Activated effector memory CD4-positive, alpha-beta T cell treated with anti-CD3 and anti-CD28 coated beads, Interleukin-2, amount 50 U/mL, for 16 hours (primary cell): ENCODE measurements at places on chromosomes 2 and 18.
A peak's percentile ranks its signal among the peaks of the same experiment; 100 is the strongest.

DNA sequence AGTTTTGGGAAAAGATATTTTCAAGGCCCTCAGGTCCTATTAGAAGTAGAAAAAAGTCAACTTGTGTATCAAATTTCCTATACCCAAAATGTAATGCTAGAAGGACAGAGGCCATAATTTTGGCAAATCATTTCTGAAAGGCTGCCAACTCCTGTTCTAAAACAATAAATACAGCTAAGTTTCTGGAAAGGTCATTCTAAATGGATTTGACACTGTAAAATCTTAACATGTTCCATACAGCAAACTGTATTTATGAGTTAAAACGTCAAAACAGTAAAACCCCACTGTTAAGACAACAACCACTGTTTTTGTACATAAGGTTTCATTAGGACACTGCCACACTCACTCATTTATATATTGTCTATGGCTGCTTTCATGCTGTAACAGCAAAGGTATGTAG is 9.7 kb downstream of the FAM98A start:
- DNase-seq: no peak

DNA sequence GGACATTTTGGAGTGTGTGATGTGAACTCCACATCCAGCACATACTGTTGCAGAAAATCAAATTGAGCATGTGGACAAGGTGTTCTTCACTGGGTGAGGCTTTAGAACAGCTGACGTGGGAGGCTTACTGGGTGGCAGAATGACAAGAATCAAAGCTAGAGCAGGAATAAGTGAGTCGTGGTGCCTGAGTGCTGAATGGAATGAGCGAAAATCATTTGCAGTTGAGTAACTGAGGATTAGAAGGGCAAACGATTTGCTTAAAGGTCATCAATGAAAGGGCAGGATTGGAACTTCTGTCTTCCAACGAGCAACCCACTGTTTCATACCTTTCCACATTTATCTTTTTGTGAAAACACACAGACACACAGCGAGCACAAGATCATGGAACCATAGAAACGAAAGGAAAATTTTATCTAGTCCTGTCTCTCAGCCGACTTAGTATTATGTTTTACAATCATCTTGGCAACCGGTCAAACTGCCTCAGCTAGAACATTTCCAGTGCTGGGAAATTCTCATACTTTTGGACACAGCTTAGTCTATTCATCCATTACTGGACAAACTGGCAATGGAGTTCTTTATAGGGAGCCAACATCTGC is 7.2 kb upstream of the DAW1 start:
- DNase-seq: no peak

- DNase-seq: no peak
Observed at GRCh38 chr2:99644419-99644787, 154.6 kb upstream of the REV1 start.

DNA sequence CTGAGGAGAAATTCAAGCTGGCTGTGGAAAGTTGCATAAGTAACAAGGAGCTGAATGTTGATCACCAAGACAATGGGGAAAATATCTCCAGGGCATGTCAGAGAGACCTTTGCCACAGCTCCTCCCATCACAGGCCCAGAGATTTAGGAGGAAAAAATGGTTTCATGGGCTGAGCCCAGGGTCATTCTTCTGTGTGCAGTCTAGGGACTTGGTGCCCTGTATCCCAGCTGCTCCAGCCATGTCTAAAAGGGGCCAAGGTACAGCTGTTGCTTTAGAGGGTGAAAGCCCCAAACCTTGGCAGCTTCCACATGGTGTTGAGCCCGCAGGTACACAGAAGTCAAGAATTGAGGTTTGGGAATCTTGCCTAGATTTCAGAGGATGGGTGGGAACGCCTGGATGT is 439.8 kb upstream of the HNRNPA3 start:
- DNase-seq: no peak

DNA sequence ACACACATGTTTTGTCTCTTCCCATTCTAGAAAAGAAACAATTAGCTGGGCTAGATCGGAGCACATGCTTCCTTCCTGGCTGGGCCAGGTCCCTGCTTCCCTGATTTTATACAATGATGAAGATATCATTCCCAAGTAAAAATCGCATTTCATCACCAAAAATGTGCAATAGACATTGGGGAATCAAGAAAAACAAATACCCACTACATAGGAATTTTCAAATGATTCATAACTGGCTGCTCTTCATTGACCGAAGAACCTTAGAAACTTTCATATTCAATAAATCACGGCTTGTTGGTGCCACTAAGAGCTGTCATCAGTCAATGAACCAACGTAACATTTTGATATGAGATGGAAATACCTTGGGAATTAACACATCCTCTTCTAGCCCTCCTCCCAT is 373.6 kb upstream of the TRIB2 start:
- DNase-seq: no peak

GRCh38 chr2:144323946-144324345 is 196.0 kb downstream of the ZEB2 start:
- DNase-seq: no peak

DNA sequence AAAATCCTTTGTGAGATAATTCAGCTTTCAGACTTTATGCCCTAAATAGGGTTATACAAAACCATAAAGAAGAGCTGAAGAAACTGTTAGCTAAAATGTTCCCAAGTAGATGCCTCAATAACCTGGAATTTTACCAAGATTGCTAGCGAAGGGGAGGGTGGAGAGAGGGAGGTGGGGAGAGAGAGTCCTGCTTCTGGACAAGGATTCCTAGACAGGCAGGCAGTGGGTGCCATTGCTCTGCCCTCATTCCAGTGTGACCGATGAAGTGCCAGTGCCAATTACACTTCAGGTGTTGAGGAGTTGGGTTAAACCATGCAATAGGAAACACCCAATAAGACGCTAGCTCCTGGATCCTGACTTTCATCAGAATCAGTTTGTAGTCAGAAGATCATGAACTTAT is 18.1 kb downstream of the LAPTM4A start:
- no peak for DNase-seq

- DNase-seq: no peak
Observed at GRCh38 chr2:45606796-45607195, 4.3 kb downstream of the SRBD1 start.

DNA sequence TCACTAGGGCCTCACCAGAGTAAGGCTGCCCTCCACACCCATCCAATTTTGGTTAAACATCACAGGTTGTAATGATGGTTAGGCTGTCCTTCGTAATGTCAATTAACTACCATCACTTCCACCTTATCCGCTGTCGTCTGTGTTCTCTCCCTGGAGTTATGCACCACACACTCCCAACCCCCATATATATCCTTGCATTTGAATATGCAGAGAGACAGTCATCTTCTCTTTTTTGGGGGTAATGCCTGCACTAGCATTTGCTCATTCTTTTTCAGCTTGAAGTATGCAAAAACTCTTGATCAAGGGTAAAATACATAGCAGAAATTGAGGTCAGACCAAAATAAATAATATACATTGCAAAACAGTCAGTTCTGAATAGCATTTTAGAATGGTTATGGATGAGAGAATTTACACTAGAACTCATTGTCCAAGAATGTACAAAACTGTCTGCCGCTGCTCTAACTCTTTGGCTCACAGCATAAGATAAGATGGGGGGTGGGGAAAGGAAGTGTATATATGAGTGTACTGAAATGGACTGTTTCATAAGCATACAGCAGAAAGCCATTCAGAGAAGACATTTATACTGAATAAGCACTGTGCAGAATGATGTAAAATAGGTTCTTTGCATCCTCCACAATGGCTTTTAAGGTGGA is 397.8 kb upstream of the CHST9 start:
- no peak for DNase-seq

- DNase-seq: no peak
Observed at GRCh38 chr18:79631761-79632446, 47.7 kb upstream of the CTDP1 start.

DNA sequence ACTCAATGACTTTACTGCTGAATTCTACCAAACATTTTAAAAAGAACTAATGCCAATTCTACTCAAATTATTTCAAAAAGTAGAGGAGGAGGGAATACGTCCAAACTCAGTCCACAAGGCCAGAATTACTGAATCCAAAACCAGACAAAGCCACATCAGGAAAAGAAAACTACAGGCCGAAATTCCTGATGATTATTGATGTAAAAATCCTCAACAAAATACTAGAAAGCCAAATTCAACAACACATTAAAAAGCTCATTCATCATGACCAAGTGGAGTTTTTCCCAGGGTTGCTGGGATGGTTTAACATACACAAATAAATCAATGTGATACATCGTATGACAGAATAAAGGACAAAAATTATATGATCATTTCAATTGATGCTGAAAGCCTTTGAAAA is 103.9 kb upstream of the UBE2E3 start:
- DNase-seq: no peak

DNA sequence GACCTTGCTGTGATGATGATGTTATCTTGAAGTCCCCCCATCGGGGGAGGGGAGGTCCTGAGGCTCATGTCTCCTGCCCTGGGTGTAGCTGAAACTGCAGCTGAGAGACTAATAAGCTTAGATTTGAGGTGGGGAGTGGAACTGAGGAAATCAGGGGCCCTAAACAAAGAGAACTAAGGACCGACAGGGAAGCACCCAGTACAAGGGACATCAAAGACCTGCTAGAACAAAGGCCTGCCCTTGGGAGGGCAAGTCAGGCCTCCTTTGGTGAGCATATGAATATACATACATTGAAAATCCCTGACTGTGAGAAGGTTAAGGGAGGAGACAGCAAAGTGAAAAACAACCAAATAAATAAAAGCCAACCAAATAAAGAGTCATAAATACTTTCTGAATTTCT is 1132.5 kb upstream of the CELF4 start:
- no peak for DNase-seq

- DNase-seq: no peak
Observed at GRCh38 chr2:15189216-15189615, 371.9 kb downstream of the NBAS start.

GRCh38 chr2:168054657-168055056 is 192.7 kb downstream of the STK39 start:
- DNase-seq: no peak

- no peak for DNase-seq
Observed at GRCh38 chr18:21264651-21265050, 22.6 kb downstream of the GREB1L start.

DNA sequence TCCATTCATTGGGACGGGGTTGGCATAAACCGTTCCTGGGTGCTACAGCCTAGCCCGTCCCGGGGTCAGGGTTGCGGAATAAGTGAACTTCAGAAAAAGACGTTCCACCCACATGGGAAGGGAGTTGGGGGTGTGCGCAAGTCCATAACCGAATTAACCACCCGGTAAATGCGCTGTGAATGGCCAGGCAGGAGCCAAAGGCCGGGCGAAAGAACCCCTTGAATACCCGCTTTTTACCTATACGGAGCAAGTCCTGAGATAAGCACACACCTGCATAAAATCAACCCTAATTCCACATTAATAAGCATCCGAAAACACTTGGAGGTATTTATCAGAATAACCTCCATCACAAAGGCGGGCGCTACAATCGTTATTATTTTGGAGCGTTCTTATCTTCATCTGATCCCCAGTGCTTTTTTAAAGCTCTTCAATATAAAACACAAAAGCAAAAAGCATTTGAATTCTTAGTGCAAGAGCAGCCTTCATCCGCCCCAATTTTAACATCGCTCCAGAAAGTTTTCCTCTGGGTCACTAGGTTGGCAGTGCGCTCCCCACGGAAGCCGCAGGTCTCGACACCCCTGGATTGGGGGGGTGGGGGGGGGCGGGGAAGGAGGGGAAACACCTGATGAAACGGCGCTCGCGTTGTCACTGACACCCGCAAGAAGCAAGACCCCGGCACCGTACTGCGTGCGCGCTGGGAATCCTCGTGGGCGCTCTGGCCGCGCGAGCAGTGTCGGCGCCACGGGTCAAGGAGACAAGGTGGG is 1.2 kb downstream of the SATB2 start:
- no peak for DNase-seq

- DNase-seq: no peak
Observed at GRCh38 chr2:158578703-158579330, 122.1 kb downstream of the PKP4 start.

DNA sequence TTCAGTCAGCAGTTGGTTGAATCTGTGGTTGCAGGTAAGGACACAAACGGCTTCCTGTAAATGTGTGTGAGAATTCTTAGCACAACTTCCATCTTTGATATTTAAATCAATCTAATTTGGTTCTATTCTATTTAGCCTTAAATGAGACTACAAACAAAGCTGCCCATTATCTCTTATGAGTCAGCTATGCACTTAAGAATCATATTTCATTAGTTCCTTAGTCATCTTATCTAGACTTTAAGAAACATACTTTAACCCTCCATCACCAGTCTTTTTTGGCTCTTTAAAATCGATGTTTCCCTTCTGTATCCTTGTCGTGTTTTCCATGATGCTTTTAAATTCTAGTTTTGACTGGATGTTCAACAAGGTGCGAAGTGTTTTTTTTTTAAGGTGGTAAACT is 114.4 kb upstream of the TMEM200C start:
- no peak for DNase-seq

DNA sequence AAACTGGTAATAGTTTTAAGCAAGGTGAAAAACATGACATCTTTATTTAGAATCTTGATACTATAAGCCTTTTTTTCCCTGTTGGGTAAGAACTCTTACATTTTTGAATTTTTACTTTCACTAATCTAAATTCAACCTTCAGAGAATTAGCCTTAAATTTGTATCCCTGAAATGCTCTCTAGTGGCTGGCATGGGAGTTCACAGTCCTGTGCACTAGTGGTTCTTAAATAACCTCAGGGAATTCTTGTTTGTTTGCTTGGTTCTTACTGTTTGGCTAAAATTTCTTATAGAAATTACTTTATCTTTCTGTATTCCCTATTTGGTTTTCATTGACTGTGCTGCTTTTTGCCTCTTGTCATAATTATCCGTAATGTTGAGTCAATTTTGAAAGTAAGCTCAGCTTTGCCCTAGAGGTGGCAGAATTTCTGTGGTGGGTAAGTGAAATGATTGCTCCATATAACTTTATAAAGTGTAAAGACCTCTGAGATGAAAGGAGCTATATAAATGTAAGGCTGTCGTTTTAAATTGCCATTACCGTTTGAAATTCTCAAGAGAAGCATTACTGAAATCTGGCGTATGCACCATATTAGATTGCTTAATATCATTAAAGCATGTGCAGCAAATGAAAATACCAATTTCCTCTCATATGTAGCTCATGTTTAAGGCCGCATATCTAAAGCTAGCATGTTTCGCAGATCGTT is 391.3 kb upstream of the FIGN start:
- no peak for DNase-seq

GRCh38 chr2:204049635-204050034 is 113.1 kb downstream of the ICOS start:
- DNase-seq: no peak

GRCh38 chr2:109458512-109458911 is 155.3 kb downstream of the SEPTIN10 start:
- peak; percentile 27 for DNase-seq

- DNase-seq: no peak
Observed at GRCh38 chr2:141187075-141187439, 943.8 kb downstream of the LRP1B start.

GRCh38 chr2:191922736-191923651 is 76.1 kb upstream of the CAVIN2 start:
- DNase-seq: no peak

GRCh38 chr18:66646609-66647008 is 42.7 kb upstream of the CDH19 start:
- DNase-seq: no peak

DNA sequence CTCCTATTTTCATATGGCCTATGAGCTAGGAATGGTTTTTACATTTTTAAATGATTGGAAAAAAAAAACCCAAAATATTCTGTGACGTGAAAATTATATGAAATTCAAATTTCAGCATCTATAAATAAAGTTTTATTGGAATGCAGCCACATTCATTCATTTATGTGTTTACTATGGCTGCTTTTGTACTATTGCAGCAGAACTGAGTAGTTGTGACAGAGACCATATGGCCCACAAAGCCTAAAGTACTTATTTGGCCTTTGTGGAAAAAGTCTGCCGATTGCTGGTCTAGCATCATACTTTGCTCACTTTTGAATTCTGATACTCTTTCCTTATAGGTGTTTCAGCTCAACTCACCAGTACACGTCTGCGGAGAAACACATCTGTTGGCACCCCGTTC is 39.0 kb downstream of the MYO3B start:
- no peak for DNase-seq
